Temporal lobe (tissue), 4 donors: ENCODE measurements at places on chromosomes 7 and 10. TPM values are rescaled to one million over a fixed set of nuclear protein-coding genes. Genes with fewer than 3 reads are reported as not detected.

Gene GJC3
- not detected for total RNA-seq

Gene MUC3A
- total RNA-seq: 0.98 TPM

Gene ESYT2
- 54.6 TPM for total RNA-seq

Gene LRGUK
- total RNA-seq: 7.4 TPM

Gene CXCL12
- 15.0 TPM for total RNA-seq

Gene HMX3
- not detected for total RNA-seq

Gene PANK1
- total RNA-seq: 27.8 TPM

Gene NPY4R
- under 0.01 TPM for total RNA-seq

Gene GRM3
- total RNA-seq: 86.5 TPM
